Effector memory CD4-positive, alpha-beta T cell (primary cell): ENCODE measurements at places on chromosomes 7 and 10.

- no peak for DNase-seq
- H3K4me1 ChIP-seq, result no peaks in the 10 kb centered on the region
- H3K27ac ChIP-seq, result no peak overlapping the region
- no peak overlapping the region for H3K4me3 ChIP-seq
Measured at GRCh38 chr7:147658392-147658967, 932.1 kb upstream of the C7orf33 start.

DNA sequence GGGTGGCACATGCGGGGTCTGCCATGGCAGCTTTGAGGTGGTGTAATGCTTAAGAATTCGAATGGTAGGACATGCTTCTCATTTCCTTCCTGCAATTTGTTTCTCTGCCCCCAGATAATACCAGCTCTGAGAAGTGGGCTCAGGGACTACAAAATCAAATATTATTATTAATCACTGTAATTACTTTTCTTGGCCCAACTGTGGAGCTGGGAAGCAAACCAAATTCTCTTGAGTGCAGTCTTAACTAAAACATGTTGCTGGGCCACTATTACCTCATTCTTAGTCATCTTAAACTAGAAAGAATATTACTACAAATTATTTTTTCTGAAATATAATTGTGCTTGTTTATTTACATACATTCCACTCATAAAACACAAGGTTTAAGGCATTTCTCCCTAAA is 566.7 kb upstream of the NRP1 start:
- no peak for DNase-seq
- H3K36me3 ChIP-seq, result no peaks in the 10 kb centered on the region
- H3K4me1 ChIP-seq, result no peaks in the 10 kb centered on the region
- no peak overlapping the region for H3K27ac ChIP-seq
- no peaks in the 10 kb centered on the region for H3K27me3 ChIP-seq
- no peak overlapping the region for H3K4me3 ChIP-seq

DNA sequence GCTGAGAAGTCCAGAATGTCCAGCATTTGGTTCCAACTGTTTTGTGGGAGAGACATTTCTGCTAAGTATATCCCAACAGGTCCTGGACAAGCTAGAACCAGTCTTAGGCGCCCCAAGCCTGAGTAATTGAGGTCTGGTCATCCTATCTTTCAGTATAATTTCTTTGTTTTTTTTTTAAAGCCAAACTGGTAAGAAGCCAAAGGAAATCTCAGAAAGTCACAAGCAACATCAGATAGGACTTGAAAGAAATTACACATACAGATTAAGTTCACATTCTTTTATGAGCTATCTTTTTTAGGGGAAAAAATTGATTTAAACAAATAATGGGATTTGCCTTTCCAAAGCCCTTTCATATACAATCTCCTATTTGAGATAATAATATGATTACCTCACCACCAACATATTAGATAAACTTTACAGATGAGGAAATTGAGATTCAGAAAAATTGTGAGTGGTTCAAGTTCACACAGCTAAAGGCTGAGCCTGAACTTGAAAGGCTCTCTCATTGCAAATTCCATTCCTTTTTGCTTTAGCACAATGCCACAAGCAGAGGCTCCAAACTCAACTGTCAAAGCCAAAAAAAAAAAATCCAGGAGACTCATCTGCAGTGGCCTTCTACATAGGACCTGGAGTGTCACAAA is 15.0 kb downstream of the PDLIM1 start:
- no peaks in the 10 kb centered on the region for H3K36me3 ChIP-seq
- DNase-seq, result no peak
- H3K4me1 ChIP-seq, result no peaks in the 10 kb centered on the region
- H3K27me3 ChIP-seq, result no peaks in the 10 kb centered on the region
- no peak overlapping the region for H3K27ac ChIP-seq
- H3K4me3 ChIP-seq, result no peak overlapping the region

DNA sequence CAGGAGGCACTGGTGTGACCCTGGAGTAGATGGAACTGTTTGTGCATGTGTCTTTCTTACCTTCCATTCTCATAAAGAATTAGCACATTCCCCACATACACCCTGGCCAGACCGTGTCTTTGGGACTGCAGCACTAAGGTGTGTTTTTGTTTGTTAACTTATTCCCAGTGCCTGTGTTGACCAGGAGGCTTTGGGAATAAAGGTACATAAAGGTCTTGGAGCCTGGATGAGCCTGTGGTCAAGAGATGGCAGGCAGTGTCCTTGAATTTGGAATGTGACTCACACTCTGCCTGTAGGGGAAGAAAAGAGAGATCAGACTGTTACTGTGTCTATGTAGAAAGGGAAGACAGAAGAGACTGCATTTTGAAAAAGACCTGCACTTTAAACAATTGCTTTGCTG is 137.6 kb downstream of the LYZL1 start:
- peaks cover under 1% of the 10 kb centered on the region for H3K36me3 ChIP-seq
- no peak overlapping the region for H3K27ac ChIP-seq
- DNase-seq, result no peak
- no peaks in the 10 kb centered on the region for H3K27me3 ChIP-seq
- no peak overlapping the region for H3K4me3 ChIP-seq
- H3K4me1 ChIP-seq, result no peaks in the 10 kb centered on the region

- no peak overlapping the region for H3K4me3 ChIP-seq
- DNase-seq, result no peak
- H3K36me3 ChIP-seq, result no peaks in the 10 kb centered on the region
Measured at GRCh38 chr7:123283373-123283772, 83.6 kb upstream of the SLC13A1 start.
